ENCODE measurements at places on chromosomes 11 and 22. TPM values are rescaled to one million over a fixed set of nuclear protein-coding genes. Genes with fewer than 3 reads are reported as not detected.

- no peak for DNase-seq
Observed at GRCh38 chr22:35643991-35644390, 4.3 kb upstream of the APOL6 start.

DNA sequence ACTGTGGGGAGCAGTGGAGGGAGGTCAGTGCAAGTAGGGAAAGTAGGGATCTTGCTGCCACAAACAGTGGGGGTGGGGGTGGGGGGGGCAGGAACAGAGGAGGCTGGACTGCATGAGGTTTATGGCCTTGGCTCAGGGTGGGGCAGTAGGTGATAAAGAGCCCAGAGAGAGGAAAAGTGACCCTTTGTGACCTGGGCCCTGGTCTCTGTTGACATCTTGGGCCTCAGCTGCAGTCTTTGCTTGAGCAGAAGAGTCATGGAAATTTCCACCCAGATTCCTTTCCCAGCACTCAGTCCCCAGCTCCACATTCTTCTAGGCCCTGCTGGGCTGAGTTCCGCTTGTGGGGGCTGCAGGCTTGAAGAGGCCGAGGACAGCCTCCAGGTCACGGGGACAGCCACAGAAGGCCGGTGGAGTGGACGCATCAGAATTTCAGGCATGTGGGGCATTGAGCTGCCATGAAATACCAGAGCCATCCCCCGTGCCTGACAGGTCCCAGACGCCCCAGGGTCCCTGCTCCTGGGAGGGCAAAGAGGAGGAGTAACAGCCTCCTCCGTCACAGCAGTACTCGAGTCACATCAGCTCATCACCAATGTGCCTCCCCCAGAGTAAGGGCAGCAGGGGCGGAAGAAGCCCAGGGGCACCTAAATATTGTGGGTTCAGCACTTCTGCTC lies 9.7 kb upstream of the MALAT1 start:
- no peak for DNase-seq

- DNase-seq = no peak
Observed at GRCh38 chr11:126257764-126258163, 10.9 kb downstream of the SRPRA start.

- DNase-seq = no peak
Observed at GRCh38 chr11:77400271-77400670, 73.6 kb downstream of the PAK1 start.

FOLH1 gene
- not detected for total RNA-seq

GRCh38 chr22:35631597-35631996 lies 14.5 kb upstream of the MB start:
- DNase-seq = peak; percentile 65

GRCh38 chr11:101848262-101848661 lies 66.5 kb upstream of the CEP126 start:
- no peak for DNase-seq

DNA sequence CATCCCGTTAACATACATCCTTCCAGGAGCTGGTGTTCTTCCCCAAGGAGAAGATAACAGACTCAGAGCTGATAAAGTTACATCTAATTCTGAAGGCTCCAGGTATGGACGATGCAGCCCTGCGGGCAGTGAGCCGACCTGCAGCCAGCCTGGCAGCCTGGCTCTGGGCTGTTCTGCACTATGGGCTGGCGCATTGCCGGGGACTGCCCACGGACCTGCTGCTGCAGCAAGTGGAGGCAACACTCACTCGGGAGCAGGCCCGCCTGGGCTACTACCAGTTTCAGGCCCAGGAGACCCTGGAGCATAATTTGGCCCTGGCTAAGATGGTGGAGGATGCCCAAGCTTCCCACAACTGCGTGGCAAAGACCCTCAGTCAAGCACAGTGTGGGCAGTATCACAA lies 39.7 kb downstream of the RRP8 start:
- DNase-seq = no peak

- DNase-seq = no peak
Observed at GRCh38 chr11:210122-210802, 2.8 kb downstream of the RIC8A start.

LGALS12 gene
- total RNA-seq = not detected

GRCh38 chr11:128181088-128181480 lies 406.3 kb downstream of the ETS1 start:
- DNase-seq = no peak

DNA sequence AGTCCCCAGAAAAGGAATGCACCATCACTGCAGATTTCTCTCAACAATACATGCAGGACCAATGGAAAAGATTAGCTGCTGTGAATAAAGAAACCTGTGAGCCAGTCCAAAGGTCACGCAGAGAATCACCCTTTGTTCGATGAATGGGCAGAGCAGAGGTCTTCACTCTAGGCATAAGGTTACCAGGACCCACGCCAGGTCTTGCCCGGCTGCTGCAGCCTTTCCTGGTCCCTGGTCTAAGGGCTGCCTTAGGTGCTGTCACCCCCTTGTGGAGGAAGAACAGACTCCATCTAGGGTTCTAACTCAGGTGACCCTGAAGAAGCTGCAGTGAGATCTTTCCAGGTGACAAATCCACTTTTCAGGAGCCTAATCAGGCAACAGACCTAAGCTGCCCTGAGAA lies 29.0 kb upstream of the NAP1L4 start:
- DNase-seq = peak; percentile 31

GRCh38 chr22:20191803-20192202 lies 40.9 kb upstream of the CCDC188 start:
- no peak for DNase-seq

DNA sequence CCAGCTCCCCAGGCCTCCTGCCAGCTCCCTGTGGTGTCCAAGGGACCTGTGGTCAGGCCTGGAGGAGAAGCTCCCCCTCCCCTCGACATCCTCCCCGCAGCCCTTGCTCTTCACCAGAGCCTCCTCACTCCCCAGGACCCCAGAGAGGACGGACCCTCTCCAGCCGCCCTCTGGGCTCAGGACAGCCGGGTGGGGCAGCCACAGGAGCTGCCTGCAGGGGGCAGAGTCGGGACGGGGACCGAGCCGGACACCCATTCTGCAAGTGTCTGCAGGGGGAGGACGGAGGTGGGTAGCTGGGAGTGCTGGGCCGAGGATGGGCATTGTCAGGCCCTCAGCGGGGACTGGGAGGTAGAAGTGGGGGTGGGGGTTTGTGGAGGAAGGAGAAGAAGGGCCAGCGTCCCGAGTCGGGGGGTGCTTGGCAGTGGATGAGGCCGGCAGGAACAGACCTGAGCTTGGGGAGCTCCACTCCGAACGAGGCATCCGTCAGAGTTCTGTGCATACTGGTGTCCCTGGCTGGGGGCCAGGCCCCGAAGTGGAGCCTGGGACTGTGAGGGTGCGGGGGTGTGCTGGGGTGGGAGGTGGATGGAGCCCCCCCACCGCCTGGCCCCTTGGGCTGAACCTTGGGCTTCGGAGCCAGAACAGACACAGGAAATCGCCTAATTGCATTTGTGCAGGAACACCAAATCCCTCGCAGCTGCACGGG lies 15.2 kb downstream of the PRR33 start:
- no peak for DNase-seq

GRCh38 chr22:30245985-30246813 lies at the start of gene LIF:
Gene LIF (minus strand): TSS chr22:30246759. CDS start chr22:30246695, 64 bp downstream.
- DNase-seq = no peak

GRCh38 chr22:44682556-44683168 lies 19.3 kb upstream of the PRR5 start:
- no peak for DNase-seq

- no peak for DNase-seq
Observed at GRCh38 chr11:76193219-76193618, 13.1 kb downstream of the WNT11 start.

PACSIN2 gene
- total RNA-seq = 48.2 TPM

- DNase-seq = no peak
Observed at GRCh38 chr11:2002042-2002776, 4.6 kb upstream of the H19 start.

DNA sequence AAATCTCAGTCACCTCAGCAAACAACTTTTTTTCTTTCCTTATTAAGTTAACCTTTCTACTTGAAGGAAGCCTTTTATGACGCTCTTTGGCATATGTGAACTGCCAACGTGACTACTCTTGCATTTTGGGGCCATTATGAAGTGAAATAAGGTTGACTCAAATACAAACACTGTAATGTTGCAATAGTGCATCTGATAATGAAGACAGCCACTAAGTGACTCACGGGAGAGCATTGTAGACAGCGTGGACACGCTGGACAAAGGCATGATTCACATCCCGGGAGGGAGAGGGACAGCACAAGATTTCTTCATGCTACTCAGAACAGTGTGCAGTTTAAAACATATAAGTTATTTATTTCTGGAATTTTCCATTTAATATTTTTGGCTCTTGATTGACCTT lies 560.8 kb downstream of the ETS1 start:
- no peak for DNase-seq

- no peak for DNase-seq
Observed at GRCh38 chr11:93727985-93728791, 13.1 kb downstream of the TAF1D start.

DNA sequence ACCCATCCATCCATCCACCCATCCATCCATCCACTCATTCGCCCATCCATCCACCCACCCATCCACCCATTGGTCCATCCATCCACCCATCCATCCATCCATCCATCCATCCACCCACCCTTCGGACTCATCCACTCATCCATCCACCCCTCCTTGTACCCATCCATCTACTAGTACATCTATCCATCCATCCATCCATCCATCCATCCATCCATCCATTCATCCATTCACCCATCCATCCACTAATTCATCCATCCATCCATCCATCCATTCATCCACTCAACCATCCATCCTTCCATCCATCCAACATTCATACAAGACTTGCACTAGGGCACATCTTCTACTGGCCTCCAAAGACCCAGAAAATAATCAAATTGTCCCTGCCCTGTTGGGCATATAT lies 20.0 kb downstream of the MYEOV start:
- no peak for DNase-seq

GRCh38 chr11:74282421-74282820 lies 29.0 kb downstream of the P4HA3 start:
- no peak for DNase-seq

- DNase-seq = no peak
Observed at GRCh38 chr11:118099838-118100556, 13.2 kb upstream of the SMIM35 start.

WNT7B gene
- 10.5 TPM for total RNA-seq

Measured in HCT116 (cell line).